ENCODE measurements at places on chromosomes 7 and 10.

DNA sequence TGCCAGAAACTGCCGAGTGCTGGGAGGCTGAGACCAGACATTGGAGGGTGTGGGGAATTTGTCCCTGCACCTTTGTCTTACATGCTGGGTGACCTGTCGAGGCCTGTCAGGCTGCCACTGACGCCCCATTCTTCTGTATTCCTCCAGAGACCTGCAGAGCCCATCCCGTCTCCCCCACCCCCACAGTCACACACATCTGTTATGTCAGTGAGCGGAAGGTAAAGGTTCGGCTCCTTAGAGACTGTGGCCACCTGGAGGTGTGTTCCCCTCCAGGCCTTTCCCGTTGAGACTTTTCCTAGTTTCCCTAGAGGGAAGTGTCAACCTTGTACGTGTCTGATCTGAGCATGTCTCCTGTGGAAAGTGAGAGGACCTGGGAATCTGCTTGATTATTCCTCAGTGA lies 84.5 kb downstream of the ATXN7L1 start:
- DNase-seq: no peak

DNA sequence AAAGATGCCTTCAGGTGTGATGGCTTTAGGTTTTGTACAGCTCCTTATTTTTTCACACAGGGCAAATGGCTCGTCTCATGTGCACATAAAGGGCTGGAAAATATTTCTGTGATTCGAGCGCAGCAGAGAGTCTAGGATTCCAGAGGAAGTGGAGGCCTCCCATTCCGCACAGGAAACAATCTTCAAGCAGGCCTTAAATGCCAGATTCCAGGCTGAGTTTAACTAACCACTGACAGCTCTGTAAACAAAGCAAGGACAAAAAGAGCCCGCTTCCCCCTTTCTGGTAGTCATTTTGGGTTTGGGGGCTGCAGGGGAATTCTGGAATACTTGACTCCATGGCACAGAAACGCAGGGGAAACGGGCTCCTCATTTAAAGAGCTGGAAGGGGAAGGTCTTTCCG lies 87.2 kb downstream of the CALD1 start:
- no peak for DNase-seq

DNA sequence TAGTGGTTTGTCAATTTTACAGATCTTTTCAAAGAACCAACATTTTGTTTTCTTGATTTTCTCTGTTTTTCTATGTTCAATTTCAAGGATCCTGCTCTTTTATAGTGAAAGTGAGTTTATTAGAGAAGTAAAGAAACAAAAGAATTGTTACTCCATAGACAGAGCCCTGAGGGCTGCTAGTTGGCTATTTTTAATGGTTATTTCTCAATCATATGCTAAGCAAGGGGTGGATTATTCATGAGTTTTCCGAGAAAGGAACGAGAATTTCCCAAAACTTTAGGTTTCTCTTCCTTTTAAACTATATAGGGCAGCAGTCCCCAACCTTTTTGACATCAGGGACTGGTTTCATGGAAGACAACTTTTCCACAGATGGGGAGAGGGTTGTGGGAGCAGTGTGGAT lies 165.0 kb downstream of the CCSER2 start:
- DNase-seq: no peak

- DNase-seq: no peak
Measured at GRCh38 chr10:51162002-51162401, 87.7 kb downstream of the PRKG1 start.

DNA sequence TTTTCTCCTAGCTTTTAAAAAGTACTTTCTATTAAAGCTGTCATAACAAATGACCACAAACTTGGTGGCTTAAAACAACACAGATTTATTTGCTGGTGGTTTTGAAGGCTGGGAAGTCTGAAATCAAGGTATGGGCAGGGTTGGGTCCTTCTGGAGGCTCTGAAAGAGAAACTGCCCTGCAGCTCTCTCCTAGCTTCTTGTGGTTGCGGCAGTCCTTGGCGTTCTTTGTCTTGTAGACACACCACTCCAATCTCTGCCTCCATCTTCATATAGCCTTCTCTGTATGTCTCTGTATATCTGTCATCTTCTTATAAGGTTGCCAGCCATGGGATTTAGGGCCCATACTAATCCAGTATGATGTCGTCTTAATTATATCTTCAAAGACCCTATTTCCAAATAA lies 79.4 kb upstream of the PRR15 start:
- no peak for DNase-seq

- no peak for DNase-seq
Measured at GRCh38 chr10:24897326-24897926, 55.0 kb downstream of the PRTFDC1 start.

- DNase-seq: no peak
Measured at GRCh38 chr10:63692220-63692896, 171.2 kb downstream of the REEP3 start.

- DNase-seq: peak; percentile 52
Measured at GRCh38 chr7:147432079-147432478, 1158.5 kb upstream of the C7orf33 start.

DNA sequence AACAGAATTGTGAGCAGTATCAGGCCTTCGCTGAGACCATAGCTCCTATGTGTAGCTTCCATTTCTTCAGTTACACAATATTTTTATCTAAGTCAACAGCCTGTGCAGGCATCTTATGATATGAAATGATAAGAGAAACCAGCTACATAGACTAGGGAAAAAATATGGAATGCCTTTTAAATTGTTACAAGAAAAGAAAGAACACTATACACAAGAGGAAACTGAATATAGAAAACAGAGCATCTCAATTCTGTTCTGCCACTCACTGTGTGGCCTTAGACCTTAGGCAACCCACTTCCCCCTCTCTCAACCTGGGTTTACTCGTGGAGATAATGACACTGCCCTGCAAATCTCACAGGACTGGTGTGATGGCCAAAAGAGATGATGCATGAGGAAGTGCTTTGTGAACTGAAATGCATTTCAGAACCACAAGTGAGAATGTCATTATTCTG lies 132.9 kb downstream of the LRRN3 start:
- no peak for DNase-seq

GRCh38 chr7:82266081-82266480 lies 177.5 kb downstream of the CACNA2D1 start:
- DNase-seq: no peak

- no peak for DNase-seq
Measured at GRCh38 chr7:1090686-1091643, 3.1 kb downstream of the GPER1 start.

DNA sequence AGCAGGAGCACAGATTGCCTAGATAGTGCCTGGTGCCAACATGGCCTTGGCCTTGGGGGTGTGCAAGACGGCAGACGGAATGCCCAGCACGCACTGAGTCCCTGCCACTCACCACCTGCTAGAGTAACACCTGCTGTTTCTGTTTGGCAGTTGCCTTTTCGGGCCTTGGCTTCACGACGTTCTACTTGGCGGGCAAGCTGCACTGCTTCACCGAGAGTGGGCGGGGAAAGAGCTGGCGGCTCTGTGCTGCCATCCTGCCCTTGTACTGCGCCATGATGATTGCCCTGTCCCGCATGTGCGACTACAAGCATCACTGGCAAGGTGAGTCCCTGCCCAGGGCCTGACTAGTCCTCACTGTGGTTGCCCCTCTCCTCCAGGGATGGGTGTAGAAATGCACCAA lies 118.0 kb downstream of the PLPP4 start:
- no peak for DNase-seq

- DNase-seq: peak; percentile 22
Measured at GRCh38 chr10:130301021-130301892, 165.1 kb downstream of the GLRX3 start.

DNA sequence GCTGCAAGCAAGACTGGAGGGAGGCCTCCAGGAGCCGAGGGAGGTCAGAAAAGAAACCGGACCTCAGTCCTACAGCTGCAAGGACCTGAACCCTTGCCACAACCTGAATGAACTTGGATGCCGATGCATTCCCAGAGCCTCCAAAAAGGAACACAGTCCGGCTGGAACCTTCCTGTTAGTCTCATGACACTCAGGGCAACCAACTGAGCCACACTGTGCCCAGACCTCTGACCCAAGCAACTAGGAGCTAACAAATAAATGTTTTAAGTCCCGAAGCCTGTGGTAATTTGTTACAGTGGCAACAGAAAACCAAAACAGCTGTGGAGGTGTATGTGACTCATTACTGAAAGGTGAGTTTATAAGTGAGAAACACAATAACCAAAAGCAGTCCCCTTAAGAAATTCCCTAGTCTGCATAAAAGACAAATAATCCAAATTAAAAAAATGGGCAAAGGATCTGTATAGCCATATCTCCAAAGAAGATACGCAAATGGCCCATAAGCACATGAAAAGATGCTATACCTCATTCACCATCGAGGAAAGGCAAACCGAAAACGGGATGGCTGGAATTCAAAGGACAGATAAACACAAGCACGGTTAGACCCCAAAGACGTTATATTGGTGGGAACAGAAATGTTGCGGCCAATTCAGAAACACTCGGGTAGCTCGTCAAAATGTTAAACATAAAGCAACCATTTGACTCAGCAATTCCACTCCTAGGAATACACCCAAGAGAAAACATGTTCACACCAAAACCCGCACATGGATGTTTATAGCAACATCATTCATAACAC lies 24.8 kb downstream of the GNA12 start:
- no peak for DNase-seq

GRCh38 chr10:92506336-92506735 lies 67.6 kb downstream of the IDE start:
- no peak for DNase-seq

GRCh38 chr7:15920953-15921352 lies 234.5 kb upstream of the MEOX2 start:
- DNase-seq: no peak

- no peak for DNase-seq
Measured at GRCh38 chr10:90999512-91000172, 78.8 kb upstream of the ANKRD1 start.

- DNase-seq: no peak
Measured at GRCh38 chr10:86165666-86166065, 200.9 kb downstream of the GRID1 start.

GRCh38 chr7:85191383-85191782 lies 4.5 kb upstream of the SEMA3D start:
- DNase-seq: peak; percentile 19

DNA sequence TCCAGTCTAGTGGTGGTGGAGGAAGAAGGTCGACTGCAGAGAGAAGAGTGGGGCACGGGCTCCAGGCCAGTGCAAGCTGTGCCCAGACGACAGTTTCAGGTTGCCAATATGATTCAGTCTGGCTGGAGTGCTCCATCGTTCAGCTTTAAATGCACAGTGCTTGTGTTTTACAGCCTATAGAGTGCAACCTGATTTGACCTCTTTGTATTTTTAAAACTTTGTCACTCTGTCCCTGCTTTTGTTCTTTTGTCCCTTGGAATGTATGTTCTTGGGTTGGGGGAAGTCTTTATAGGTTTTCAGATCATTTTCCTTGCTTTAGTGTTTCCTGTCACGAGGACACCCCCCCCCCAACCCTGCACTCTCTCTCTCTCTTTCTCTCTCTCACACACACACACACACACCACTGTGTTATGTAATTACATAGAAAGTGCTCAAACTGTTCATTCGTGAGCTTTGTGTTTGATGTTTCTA lies 198.0 kb downstream of the CAMK1D start:
- DNase-seq: no peak

- no peak for DNase-seq
Measured at GRCh38 chr10:5551531-5552375, 27.0 kb downstream of the CALML3 start.

- DNase-seq: peak; percentile 76
Measured at GRCh38 chr7:44307301-44307900, 18.0 kb downstream of the CAMK2B start.

- no peak for DNase-seq
Measured at GRCh38 chr7:128875523-128875948, 12.9 kb downstream of the ATP6V1F start.

DNA sequence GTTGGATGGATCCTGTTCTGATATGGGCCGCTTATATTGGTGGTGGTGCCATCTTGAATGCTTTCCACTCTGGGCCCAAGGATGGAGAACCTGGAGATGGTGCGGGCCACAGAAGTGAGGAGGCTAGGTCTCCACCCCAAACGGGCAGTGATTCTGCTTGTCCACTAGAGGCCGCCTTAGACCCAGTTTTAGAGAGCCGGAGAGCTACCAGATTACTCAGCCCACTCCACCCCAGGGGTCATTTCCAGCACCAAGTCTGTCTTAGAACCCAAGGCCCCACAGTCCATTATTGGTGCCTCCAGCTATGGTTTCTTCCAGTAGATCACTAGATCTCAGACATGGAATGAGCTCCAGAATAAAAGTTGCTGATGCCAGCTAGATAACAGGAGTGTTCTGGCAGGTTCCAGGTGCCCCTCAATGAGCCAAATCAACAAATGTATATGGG lies 11.8 kb upstream of the CAMK2G start:
- DNase-seq: peak; percentile 32

- no peak for DNase-seq
Measured at GRCh38 chr10:12549297-12549696, 199.9 kb downstream of the CAMK1D start.

- DNase-seq: no peak
Measured at GRCh38 chr7:144729226-144729625, 106.6 kb downstream of the TPK1 start.

GRCh38 chr10:33341637-33342036 lies 7.2 kb upstream of the NRP1 start:
- DNase-seq: no peak

DNA sequence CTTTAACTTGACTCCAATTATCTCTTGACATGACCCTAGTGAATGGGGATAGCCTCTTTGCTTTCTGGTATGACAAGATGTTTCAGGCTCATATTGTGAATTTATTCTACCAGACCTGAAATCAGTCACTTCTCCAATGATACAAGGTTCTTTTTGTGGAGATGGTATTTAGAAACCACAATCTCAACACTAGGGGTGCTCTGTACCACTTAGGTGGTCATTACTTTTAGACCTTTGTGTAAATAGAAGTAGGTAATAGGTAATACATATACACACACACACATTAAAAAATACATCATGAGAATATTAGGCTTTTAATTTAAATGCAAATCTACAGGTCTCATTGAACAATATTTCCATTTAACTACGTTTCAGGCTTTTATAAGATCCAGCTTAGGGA lies 199.0 kb upstream of the RHOBTB1 start:
- DNase-seq: no peak

DNA sequence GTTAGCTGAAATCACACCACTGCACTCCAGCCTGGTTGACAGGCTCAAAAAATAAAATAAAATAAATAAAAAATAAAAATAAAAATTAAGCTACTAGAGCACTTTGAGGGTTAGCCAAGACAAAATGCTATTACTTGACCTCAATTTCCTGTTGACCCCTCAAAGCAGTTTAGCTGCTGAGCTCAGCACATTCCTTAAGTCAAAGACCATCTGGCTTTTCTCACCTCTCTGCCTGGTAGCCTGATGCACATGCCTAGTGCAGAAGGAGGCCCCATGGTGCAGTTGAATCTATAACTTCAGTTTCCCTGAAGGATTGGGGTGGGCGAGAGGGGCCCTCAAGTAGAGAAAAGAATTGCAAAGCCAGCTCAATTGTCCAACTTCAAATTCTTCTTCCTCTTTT lies 211.1 kb upstream of the GALNT17 start:
- DNase-seq: no peak

GRCh38 chr10:101602761-101603398 lies 14.8 kb downstream of the DPCD start:
- DNase-seq: peak; percentile 63

- DNase-seq: no peak
Measured at GRCh38 chr7:84123965-84124547, 70.5 kb downstream of the SEMA3A start.

Measured in NCI-H524 (cell line).